CD4-positive, alpha-beta T cell treated with Interleukin-1 beta for 1 hour (primary cell): ENCODE measurements at places on chromosomes 6 and 20.

- DNase-seq: no peak
These were observed 372.8 kb upstream of the JARID2 start for GRCh38 chr6:14873101-14873500.

GRCh38 chr6:79134699-79135474 lies 56.8 kb upstream of the PHIP start:
- no peak for DNase-seq

DNA sequence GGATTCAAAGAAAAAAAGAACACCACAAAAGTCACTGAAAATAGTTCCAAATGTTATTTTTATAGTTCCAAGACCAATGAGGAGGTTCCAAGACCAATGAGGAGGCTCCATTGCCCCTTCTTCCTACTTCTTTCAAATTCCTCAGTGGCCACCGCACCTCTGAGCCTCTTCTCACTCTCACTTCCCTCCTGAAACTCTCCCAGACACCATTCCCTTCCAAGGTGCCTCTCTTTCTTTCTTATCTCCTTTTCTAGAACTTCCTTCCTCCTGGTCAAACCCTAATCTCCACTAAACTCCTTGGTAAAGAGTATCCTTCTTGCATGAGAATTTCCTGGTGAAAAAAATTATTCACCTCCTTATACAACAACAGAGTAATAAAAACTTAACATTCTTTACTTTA lies 20.4 kb upstream of the MCUR1 start:
- no peak for DNase-seq

DNA sequence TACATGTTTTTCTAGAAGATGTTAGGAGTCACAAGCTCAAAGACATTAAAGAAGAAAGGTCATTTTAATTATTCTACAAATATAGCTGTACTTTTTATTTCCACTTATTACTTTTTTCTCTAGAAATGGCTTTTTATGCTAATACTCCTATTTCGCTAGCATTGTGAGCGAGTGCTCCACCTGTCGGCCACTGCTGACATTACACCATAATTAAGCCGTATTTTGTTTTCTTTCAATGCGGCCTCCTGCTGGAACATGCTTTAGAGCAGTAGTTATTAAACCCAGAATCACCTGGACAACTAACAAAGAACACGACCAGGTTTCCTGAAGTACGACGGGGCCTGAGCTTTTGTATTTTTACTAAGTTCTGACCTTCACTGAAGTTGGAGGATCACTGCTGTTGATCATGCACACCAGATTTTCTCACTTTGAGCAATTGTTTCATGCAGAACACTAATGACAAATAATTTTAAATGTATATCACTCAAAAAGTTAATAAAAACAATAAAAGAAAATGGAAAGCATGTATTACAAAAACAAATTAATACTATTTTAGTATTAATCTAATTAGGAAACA lies 74.1 kb upstream of the PAK5 start:
- peak; percentile 17 for DNase-seq

DNA sequence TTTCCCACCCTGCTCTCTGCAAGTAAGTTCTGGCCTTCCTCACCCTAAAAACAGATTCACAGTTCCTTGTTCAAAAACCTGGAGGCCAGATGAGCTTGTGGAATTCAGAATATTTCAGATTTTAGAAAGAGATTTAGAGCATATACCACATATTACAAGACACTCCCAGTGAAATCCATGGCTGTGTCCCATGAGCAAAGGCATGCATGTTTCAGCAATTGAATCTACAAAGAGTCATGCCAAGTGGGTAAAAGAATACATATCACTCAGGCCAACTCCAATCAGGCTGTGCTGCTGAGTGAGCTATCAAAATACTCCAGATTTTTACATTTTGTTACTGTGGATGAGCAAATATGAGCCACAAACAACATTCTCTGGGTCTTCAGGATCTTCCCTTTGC lies 10.2 kb upstream of the NEDD9 start:
- no peak for DNase-seq

- DNase-seq: no peak
These were observed 117.7 kb downstream of the IBTK start for GRCh38 chr6:82129797-82130196.

DNA sequence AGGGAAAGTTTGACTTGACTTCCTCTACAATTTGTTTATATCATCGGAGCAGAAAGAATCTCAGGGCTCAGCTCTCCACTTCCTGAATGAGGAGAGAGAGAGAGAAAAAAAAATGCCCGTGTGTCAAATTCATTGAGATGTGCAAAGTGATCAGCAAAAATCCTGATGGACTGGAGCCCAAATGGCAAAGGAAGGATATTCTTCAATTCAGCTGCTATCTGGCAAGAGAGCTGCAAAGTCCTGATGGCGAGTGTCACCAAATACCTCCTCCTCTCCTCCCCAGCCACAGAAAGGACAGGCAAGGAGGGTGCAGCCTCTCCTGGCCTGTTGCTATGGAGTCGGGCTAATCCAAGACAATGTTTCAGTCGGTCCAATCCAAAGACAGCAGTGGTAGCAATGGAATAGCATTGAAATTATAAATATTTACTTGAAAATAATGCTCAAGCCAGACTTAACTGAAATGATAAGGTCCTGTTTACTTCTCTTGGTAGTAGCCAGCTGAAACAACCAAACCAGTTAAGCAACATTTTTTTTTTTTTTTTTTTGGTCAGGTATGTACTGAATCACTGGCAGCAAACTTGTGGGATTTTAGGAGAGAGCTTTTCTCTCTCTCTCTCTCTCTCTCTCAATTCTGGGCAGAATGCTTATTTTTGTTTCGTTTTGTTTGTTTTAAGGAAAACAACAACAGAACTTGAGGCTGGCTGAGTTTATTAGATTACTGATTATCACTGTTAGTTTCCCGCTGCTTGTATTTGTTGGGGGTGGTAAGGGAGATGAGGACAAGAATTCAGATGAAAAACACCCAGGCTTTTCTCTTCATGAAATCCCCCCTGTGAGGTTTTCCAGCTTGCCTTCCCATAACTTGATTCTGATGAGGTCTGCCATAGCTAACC lies 204.2 kb downstream of the BCAS1 start:
- no peak for DNase-seq

GRCh38 chr6:32613475-32613874 lies 23.7 kb upstream of the HLA-DQA1 start:
- no peak for DNase-seq

DNA sequence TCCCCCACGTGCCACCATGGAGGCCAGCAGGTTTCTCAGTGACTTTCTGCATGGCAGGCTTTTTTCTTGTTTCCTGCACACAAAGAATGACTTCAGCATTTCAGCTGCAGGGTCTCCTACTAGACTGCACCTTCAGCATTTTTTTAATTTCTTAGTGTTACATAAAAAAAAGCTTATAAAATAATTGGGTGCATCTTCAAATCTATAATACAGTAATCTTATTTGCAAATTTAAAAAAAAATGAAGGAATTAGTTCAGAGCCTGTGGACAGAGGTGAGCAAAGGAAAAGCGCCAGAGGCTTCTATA lies 57.6 kb downstream of the FAM50B start:
- no peak for DNase-seq

- no peak for DNase-seq
These were observed 24.7 kb downstream of the C20orf203 start for GRCh38 chr20:32648761-32649650.

GRCh38 chr6:144659202-144660182 lies 374.4 kb downstream of the UTRN start:
- peak; percentile 22 for DNase-seq

GRCh38 chr6:142318714-142319113 lies 16.9 kb downstream of the ADGRG6 start:
- no peak for DNase-seq

DNA sequence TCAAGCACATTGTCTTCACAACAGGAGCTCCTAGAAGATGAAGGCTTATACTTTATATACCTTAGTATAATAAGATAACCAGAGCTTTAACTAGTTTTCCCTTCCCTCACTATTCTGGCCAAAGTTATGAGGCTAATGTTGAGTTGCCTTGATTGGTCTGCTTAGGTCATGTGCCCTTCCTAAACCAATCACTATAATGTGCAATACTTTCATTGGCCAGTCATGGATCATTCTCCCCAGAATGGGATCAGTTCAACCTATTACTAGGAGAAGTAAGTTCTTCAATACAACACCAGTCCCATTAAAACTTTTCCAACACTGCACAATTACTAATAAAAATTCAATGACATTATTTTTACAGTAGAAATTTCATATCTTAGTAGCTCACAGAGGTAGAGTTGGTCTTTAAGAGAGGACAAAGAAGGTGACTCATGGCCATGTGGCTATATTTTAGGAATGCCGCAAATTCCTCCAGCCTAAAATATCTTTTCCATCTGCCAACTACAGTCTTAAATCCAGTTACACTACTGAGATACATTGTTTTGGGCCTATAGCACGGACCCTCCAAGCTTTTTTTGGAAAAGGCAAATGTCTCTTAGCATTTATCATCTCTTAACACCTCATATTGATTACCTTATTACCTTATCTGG lies 12.5 kb upstream of the POU3F2 start:
- DNase-seq: no peak

- no peak for DNase-seq
These were observed 10.8 kb upstream of the BTBD3 start for GRCh38 chr20:11906626-11907480.

GRCh38 chr6:149508485-149508884 lies 23.7 kb upstream of the ZC3H12D start:
- DNase-seq: peak; percentile 62

- no peak for DNase-seq
These were observed 244.4 kb upstream of the TCF21 start for GRCh38 chr6:133644548-133644891.

GRCh38 chr6:8441452-8441851 lies 6.1 kb upstream of the SLC35B3 start:
- no peak for DNase-seq

DNA sequence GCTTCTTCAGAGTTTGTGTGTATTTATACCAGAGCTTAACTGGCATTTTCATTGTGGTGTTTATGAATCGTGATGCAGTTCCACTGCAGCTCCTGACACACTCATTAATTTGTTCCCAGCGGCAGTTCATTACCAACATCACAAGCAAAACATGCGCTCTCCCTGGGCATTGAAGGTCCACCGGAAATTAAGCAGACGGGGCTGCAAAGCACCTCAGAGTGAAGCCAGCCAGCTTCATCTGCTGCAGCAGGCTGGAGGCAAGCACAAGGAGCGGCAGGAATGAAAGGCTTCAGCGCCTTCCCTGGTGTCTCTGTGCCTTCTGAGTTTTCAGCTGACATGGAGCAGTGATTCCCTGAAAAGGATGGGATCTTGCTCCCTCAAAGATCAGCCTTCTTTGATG lies 246.0 kb upstream of the SPTLC3 start:
- DNase-seq: no peak

DNA sequence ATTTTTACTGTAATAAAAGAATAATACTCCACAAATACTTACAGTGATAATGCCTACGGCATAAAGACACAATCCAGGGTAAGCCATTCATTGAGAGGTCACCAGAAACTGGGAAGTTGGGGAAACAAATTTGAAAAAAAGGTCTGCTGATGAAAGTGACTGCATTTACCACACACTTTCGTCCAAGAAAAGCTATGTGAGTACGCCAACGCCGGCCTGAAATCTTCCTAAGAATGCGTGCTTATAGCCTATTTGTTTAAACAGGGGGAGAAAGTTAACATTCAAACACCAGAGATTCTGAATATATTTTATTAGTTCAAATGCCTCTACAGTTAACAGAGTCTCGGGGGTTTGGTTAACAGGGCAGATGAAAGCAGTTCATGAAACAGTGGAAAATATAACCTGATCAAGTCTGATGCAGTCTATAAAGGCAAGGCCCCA lies 657 bp upstream of the LTV1 start:
- DNase-seq: no peak

DNA sequence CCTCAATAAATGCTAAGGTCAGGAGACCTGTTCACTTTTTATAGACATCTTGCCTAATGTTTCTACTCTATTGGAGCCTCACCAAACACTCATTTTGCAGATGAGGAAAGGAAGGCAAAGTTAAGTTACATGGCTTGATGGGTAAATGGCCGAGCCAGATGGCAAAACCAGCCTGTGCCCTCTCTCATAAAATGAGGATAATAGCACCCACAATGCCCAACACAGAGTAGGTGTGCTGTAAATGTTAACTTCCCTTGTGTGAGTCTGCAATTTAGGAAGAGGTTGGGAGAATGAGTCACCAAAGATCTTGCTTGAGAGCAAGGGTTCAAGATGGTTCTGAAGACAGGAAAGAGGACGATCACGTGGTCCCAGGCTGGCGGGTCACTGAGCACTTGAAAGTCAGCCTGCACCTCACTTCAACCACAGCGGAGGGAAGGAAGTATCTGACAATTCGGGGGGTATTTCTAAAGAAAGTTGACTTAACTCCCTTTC lies 3.3 kb downstream of the KCNK5 start:
- DNase-seq: peak; percentile 58

DNA sequence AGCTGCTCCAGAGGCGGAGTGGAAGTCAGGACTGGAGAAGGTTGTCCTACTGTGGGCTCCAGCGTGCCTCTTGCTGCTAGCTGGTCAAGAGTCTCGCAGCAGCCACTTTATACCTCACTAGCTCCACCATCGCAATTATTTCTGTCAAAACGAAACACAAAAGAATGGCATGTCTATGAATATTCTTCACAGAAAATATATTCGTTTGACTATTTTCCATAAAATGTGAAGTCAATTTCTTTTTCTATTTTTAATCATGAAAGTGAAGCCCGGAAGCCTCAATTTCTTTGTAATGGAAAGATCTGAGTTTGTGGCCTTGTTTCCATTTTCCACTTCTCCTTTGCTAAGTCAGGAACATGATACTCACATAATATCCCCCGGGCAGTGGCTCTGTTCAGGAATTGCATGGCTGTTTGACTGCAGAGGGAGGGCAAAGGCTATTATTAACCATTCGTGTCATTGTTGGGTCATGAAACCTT lies 51.7 kb downstream of the DTD1 start:
- DNase-seq: no peak

DNA sequence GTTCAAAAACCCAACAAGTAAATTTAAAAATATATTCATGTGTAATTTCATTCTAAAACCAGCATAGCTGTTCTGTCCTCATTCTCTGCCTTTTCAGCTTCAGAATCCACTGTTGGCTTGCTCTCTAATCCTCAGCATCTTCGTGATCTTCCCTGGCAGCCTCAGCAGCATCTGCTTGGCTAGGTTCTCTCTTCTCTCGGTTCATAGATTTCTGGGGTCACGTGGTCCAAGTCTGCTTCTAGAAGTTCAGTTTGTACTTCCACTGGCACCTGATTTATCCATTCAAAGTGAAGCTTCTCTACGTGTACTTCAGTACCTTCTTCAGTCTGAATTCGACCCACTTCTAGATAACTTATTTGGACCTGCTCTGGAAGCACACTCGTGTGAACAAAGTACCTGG lies 245.7 kb downstream of the EPM2A start:
- no peak for DNase-seq

GRCh38 chr6:159973406-159973805 lies 4.5 kb downstream of the IGF2R start:
- DNase-seq: no peak

- DNase-seq: no peak
These were observed 106.3 kb downstream of the ADTRP start for GRCh38 chr6:11672256-11672655.

GRCh38 chr6:119328892-119329793 lies 20.4 kb downstream of the MAN1A1 start:
- DNase-seq: no peak
